ENCODE measurements at places on chromosomes 16 and 17. TPM values are rescaled to one million over a fixed set of nuclear protein-coding genes. Genes with fewer than 3 reads are reported as not detected.

Gene SLC35G6
- total RNA-seq, result not detected

Gene GUCY2D
- total RNA-seq, result 0.41 TPM

Gene LRRC46
- total RNA-seq, result 3.4 TPM

Gene CCDC154
- 0.20 TPM for total RNA-seq

Gene CIBAR2
- not detected for total RNA-seq

Gene TP53TG3B
- 0.23 TPM for total RNA-seq

Gene C17orf107
- 0.24 TPM for total RNA-seq

Gene PERCC1
- not detected for total RNA-seq

Gene PRSS33
- total RNA-seq, result not detected

Gene PDPR
- 15.6 TPM for total RNA-seq

Gene RTN4RL1
- total RNA-seq, result 12.8 TPM

Gene ERN1
- 3.6 TPM for total RNA-seq

Gene GNG13
- total RNA-seq, result not detected

Gene GSDMA
- total RNA-seq, result not detected

Gene ATP2A3
- 5.5 TPM for total RNA-seq

Gene TPSD1
- not detected for total RNA-seq

Gene TVP23A
- total RNA-seq, result 0.13 TPM

Gene WNT3
- total RNA-seq, result 4.4 TPM

Gene GJD3
- 1.4 TPM for total RNA-seq

Gene CORO1A
- 2.7 TPM for total RNA-seq

Gene USH1G
- 0.09 TPM for total RNA-seq

Gene PPY
- 0.44 TPM for total RNA-seq

Gene MYCBPAP
- total RNA-seq, result 0.63 TPM

Gene AARSD1
- 56.9 TPM for total RNA-seq

Gene GCGR
- total RNA-seq, result 0.47 TPM

Gene MMP28
- 7.3 TPM for total RNA-seq

Gene GAST
- 0.59 TPM for total RNA-seq

Gene ALG1
- total RNA-seq, result 37.8 TPM

Gene TP53TG3F
- total RNA-seq, result 0.17 TPM

Gene SOST
- not detected for total RNA-seq

Gene GPATCH8
- 22.2 TPM for total RNA-seq

Gene PRSS8
- 1.4 TPM for total RNA-seq

Gene USP31
- 15.2 TPM for total RNA-seq

Gene CHRNE
- total RNA-seq, result 0.12 TPM

Gene CNOT1
- 158 TPM for total RNA-seq

Gene C1QL1
- total RNA-seq, result 28.1 TPM

Gene KRT27
- total RNA-seq, result 0.06 TPM

Gene GP2
- total RNA-seq, result not detected

Gene SLC5A10
- total RNA-seq, result 0.21 TPM

Gene HSPB9
- not detected for total RNA-seq

Gene NRN1L
- total RNA-seq, result not detected

Gene CCL1
- total RNA-seq, result not detected

Gene DNAH17
- 1.8 TPM for total RNA-seq

Gene ABCA6
- 0.03 TPM for total RNA-seq

Gene PLK1
- 164 TPM for total RNA-seq

Gene TUBG1
- 133 TPM for total RNA-seq

Gene CA7
- total RNA-seq, result not detected

Gene RSKR
- 4.3 TPM for total RNA-seq

Gene DPEP3
- not detected for total RNA-seq
